ENCODE measurements at places on chromosomes 16 and 17. TPM values are rescaled to one million over a fixed set of nuclear protein-coding genes. Genes with fewer than 3 reads are reported as not detected.

TLCD2 gene
- not detected for polyA plus RNA-seq

PERCC1 gene
- polyA plus RNA-seq = not detected

TP53TG3B gene
- not detected for polyA plus RNA-seq

SYT17 gene
- polyA plus RNA-seq = not detected

ALDH3A1 gene
- not detected for polyA plus RNA-seq

MT1A gene
- not detected for polyA plus RNA-seq

RNF40 gene
- 24.4 TPM for polyA plus RNA-seq

DNA sequence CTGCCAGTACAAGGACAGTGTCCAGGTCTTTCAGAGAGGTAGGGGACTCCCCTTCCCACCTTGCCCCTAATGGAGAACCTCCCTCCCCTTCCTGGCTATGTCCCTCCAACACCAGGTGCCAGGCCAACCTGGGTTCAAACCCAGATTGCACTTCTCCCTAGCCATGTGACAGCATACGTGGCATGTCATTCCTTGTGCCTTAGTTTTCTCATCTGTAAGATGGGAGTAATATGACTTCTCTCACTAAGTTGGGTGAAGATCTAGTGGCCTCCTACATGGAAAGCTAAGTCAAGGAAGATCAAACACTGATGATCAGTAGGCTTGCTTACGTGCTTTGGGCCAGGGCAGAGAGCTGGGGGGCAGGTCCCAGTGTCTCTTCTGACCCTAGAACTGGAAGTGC is 8.8 kb downstream of the FCSK start:
- no peak for DNase-seq

DNA sequence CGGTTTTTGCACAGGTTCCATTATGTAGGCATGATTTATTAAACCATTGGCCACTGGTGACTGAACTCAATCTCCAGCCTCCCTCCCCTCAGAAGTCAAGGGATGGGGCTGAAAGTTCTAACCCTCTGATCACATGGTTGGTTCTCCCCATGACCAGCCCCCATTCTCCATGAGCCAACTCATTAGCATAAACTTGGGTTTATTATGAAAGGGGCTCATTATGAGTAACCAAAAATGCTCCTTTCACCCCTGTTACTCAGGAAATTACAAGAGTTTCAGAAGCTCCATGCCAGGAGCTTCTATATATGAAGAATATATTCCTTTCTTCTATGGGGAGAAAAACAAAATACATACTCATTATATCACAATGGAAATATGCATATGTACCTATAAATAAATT is 555.3 kb downstream of the HS3ST4 start:
- DNase-seq = no peak

GRCh38 chr16:48576927-48577326 is 33.1 kb downstream of the N4BP1 start:
- DNase-seq = no peak

- no peak for DNase-seq
Observed at GRCh38 chr17:66975614-66976378, 11.3 kb downstream of the CACNG4 start.

DNA sequence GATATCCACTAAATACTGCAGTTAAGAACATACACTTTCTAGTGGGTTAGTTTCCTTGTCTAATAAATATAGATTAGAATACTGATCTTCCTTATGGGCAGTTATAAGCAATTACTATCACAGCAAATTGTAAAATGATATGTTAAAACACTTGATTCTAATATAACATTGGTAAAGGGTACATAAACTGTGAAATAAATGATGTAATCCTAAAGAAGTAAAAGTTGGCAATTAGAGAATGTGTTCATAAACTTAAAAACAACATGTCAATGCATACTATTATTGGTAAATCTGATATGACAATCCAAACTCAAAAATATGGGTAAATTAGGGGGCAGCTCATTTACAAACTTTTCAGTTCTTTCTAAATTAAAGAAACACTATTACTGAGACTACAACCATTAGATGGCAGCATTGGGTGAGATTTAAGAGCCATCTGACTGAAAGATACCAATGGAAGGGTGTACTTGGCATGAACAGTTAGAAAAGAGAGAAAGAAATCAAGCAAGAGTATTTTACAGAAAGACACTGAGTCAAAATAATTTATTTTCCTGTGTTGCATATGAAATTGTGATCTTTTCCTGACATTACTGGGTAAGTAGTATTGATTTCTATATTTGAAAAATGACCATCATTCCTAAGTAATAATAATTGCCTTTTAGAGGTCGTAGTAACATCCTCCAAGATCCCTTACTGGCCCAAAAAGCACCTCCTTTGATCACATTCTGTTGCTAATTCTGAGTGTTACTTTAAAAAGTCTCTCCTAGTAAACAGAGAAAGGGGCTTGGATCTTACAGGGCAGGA is 119.6 kb downstream of the SPAG9 start:
- no peak for DNase-seq

DNA sequence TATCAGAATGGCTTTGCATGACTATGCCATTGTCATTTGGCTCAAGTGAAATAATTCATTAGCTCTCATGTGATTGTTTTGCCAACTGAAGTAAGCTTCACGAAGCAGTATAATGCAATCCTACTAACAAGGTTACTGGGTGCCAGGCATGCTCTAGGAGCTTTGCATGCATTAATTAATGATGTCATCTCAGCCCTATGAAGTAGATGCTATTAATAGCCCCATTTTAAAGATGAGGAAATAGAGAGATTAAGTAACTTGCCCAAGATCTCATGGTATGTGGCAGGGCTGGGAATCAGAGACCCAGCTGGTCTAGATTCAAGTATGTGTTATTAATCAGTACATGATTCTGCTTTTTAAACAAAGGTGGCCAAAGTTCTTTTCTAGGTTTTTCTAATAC is 14.1 kb downstream of the KRT39 start:
- DNase-seq = no peak

GRCh38 chr16:72841506-72841905 is 206.4 kb downstream of the ZFHX3 start:
- no peak for DNase-seq

- DNase-seq = no peak
Observed at GRCh38 chr16:81004646-81005353, 1.9 kb downstream of the CMC2 start.

GRCh38 chr17:16947470-16947869 is 24.4 kb downstream of the TNFRSF13B start:
- no peak for DNase-seq

DNA sequence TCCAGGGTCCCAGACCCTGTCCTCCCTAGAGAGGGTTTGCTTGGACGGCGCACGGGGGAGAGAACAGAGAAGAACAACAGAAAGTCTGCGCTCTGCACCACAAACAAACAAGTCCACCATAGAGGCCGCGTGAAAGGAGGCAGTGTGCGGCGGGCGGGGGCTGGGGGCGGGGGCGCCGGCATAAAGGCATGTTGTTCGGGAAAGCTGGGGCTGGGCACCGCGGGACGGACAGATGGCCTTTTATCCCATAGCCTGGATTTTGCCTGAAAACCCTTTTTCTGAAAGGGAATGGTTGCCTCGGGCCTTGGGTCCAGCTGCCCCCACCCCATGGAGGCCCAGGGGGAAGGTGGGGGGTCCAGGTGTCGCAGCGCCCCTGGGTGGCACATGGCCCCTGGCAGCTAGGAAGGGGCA is 26.0 kb downstream of the FA2H start:
- DNase-seq = no peak

- DNase-seq = no peak
Observed at GRCh38 chr17:10316801-10317542, 55.8 kb downstream of the MYH13 start.

DNA sequence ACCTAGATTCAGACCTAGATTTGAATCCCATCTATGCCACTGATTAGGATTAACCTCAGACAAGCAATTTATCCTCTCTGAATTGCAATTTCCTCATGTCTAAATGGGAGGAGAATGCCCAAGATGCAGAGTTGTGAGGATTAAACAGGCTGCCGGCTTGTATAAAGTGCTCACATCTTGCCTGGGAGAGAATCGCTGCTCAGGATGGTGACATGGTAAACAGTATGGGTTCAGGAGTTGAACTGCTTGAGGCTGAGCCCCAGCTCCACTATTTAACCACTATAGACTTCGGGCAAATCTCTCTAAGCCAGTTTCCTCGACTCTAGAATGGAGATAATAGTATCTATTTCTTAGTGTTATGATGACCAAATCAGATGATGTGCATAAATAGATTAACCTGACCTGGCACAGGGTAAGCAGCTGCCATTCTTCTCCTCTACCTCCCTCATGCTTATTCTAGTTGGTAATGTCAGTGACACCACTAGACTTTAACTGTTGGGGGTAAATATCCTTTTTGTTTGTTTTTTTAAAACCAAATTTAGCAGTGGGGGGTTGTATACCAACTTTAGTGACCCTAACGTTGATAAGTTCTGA is 732 bp upstream of the RPL27 start:
- no peak for DNase-seq

- DNase-seq = no peak
Observed at GRCh38 chr16:68707340-68708152, 29.5 kb upstream of the CDH1 start.

DNA sequence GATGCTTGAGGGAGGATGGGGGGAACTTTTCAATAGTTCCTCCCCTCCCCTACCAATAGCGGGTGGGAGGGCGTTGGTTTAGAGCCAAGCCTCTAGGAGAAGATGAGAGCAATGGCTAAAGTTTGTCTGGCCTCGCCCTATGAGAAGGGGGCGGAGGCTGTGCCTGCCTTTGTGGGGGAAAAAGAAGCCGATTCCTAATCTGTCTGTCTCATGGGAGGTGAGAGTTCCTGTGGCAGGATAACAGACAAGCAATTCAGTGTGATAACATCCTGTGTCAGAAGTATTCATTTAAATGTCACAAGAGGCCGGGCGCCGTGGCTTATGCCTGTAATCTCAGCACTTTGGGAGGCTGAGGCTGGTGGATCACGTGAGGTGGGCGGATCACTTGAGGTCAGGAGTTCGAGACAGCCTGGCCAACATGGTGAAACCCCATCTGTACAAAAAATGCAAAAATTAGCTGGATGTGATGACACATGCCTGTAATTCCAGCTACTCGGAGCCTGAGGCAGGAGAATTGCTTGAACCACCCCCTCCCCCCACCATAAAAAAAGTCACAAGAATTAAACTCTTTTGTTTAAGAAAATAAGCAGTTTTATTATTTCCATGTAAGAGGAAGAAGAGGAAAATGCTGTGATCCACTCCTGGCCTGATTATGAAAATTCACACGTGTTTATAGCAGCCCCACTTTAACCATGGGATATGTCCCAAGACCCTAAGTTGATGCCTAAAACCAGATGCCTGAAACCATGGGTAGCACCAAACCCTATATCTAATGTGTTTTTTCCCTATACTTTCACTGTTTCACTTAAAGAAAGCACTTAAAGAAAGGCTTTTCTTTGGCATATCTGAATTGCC is 1.7 kb downstream of the SLFN5 start:
- peak; percentile 77 for DNase-seq

DNA sequence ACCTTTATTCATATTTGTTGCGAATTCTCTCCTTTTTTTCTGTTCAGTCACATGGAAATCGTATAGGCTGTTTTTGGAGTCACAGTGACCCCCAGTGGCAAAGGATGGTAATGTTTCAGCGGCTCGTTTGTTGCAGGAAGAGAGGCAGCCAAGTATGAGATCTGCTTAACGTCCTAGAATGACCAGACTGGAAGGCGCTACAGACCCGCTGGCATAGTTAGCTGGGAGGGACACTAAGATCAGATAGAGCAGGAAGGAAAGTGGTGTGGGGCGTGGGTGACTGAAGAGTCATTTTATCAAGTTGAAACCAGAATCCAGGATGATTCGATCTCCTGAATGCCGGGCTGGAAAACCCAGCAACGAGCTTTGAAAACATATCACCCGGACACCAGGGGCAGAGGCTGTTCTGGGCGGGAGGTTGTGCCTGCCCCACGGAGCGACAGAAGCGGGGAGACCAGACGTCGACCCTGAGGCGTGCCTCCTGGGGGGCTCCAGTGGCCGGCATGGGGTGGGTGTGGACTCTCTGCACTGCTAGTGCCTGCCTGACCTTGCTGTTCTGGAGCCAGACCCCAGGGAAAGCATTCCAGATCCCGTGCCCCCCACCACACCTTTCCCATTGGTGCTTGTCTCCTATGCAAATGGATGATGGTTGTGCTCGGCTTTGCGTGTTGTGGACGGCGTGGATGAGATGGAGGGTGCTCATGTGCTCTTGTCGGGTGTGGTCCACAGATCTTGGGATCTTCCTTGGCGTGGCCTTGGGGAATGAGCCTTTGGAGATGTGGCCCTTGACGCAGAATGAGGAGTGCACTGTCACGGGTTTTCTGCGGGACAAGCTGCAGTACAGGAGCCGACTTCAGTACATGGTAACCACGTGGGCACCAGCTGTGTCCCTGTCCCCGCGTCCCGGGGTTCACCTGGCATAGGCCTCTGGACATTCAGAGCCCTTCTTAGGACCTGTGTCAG is 7.7 kb downstream of the IL34 start:
- DNase-seq = peak; percentile 84

DNA sequence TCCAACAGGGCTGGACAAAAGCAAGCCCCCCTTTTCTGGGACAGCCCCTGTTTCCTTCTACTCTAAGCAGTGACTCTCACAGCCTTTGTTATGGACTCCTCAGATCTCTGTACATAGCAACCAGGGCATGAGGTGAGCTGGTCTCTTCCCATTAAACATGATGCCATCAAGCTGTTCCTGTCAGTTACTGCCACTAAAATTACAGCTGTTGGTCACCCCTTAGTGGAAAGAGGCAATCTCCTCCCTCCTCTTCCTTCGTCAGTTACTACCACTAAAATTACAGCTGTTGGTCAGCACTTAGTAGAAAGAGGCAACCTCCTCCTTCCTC is 95.2 kb upstream of the SMIM36 start:
- DNase-seq = no peak

DNA sequence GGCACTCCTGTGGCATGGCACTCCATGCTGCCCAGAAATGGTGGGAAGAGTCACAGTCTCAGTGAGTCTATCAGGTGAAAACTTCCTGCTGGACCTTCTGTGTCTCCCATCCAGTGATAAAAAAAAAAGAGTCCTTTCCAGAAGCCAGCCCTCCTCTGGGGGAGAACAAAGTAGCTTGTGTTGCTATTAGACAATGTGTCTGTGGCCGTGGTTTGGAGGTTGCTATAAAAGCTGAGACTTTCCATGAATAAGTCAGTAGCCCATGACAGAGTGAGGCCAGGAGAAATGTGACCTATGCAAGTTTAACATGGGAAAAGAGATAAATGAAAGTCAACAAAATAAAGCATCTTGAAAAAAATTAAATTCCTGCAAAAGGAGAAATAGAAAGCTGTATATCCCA is 250.7 kb upstream of the MON1B start:
- no peak for DNase-seq

- DNase-seq = no peak
Observed at GRCh38 chr16:75575958-75576357, 9.8 kb downstream of the GABARAPL2 start.

DNA sequence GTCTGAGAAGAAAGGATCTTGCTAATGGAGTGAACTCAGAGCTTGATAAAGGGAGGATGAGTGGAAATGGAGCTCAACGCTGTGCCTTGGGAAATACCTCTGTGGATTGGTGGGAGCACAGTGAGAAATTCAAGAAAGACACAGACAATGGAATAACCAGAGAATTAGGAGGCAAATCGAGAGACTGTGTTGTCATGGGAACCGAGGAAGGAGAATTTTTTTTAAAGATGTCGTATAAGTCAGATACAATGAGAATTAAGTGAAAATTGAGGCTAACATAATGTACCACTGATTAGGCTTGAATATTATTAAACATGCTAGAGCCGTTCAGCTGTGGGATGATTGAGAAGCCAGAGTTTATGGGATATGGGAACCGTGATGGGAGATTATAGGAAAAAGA is 134.2 kb downstream of the PRKCA start:
- no peak for DNase-seq

GRCh38 chr16:74736531-74737157 is 36.0 kb upstream of the MLKL start:
- DNase-seq = no peak

GRCh38 chr16:58655215-58655596 is 25.6 kb upstream of the CNOT1 start:
- no peak for DNase-seq

All from naive thymus-derived CD8-positive, alpha-beta T cell (primary cell).